ENCODE measurements at places on chromosomes 16 and 17.

DNA sequence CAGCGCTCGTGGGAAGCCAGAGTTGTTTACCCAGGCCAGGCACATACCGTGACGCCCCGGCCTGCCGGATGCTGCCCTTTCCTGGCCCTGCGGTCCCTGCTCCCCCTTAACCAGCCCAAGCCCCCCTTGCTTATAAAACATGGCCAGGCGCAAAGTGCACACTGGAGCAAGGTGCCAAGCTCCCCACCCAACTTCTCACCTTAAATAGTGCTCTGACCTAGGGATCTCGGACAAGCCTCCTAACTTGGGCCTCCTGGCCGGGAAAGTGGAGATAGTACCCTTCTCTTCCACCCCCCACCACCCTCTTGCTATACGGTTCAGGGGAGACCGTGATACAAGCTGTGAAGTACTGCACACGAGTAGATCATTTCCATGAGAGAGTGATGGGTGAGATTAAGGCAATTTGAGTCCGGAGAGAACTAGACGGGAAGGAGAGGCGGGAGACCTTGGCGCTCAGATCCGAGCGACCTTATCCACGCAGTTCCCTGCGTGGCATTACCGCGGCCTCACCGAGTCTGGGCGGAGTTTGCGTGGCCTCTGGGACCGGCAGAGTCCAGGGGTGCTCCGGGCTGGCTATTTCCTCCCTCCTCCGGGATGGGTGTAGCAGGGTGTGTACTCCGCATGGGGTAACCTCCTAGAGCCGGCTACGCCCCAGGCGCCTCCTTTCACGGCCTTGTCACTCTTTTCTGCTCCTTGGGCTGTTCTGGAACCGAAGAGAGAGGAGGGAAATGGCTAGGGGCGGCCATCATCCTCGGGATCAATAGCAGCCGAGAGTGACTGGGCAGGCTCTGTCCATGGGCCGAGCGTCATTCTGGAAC, 4.4 kb upstream of the LHX1 start:
- no peak for DNase-seq

DNA sequence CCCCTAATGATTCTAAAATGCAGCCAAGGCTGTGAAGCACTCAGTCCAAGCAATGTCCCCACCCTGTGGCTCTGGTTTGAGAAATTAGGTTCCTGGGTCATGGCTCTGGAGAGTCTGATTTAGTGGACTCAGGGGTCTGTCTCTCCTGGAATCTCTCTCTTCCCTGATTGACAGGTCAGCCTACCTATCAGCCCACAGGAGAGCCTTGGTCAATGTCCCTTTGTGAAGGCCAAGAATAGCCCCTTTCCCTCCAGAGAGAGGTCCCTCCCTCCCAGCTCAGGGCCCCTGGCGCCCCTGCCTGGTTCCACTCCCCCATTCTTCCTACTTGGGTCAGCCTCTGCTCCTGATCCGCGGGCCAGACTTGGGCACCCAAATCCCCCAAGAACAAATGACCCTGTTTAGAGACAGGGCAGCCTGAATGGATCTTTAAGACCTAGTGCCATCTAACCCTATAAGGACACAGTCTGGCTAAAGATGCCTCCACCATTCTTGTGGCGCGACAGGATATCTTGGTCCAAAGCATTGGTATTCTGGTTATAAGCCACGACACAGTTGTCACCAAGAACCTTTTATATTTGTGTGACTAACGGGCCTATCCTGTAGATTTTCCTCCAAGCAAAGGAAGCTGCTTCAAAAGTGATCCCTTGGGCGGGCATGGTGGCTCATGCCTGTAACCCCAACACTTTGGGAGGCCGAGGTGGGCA, 38.3 kb upstream of the PRSS54 start:
- DNase-seq = no peak

DNA sequence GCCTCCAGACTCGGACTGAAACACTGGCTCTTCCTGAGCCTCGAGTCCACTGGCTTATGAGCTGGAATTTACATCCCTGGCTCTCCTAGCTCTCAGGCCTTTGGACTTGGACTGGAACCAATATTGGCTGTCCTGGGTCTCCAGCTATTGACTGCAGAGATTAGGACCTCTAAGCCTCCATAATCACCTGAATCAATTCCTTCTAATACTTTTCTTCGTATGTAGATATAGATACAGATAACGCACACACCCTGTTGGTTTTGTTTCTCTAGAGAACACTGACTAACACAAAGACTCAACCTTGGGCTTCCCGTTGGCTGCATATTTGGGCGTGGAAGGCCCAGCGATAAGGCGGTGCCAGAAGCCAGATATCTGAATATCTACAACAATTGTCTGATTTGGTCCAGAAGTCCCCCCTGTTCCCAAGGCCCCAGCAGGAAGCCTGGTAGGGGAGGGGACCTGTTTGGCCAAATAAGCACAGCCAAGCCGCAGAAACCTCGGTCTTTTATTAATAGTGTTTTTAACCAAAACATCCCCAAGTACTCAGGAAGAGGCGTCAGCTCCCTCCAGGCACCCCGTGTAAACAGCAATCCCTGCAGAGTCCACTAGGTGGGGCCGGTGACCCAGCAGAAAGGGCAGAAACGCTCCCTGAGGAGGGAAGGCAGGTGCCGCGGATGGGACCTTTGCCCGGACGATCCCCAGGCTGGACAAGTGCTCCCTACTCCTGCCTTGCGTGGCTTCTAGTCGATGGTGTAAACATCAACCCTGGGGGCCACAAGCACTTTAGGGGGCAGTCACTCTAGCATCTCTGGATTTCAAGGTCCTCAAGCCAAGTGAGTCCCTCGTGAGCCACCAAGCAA, 57.0 kb downstream of the ABR start:
- DNase-seq = peak; percentile 70

GRCh38 chr17:43545383-43545632, 832 bp downstream of the ETV4 start:
- no peak for DNase-seq

DNA sequence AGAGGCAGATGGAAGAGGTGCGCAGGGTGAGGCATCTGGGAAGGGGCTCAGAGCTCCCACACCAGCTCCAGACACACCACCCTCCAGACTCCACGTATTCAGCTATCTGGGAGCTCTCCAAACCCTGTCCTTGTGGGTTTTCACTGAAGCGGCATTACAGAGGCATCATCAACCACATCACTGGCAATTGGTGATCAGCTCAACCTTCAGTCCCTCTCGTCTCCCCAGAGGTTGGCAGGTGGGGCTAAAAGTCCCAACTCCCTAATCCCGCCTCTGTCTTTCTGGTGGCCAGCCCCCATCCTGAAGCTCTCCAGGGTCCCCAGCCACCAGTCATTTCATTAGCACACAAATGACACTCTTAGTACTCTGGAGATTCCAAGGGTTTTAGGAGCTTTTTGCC, 123.9 kb downstream of the KCNJ12 start:
- no peak for DNase-seq

- DNase-seq = no peak
Measured at GRCh38 chr17:7707446-7707845, 2.4 kb downstream of the EFNB3 start.
